Left renal pelvis (tissue), 4 donors: ENCODE measurements at places on chromosomes 1 and 21. TPM values are rescaled to one million over a fixed set of nuclear protein-coding genes. Genes with fewer than 3 reads are reported as not detected.

The RIPPLY3 gene
- polyA plus RNA-seq: 2.6 TPM

The OLIG2 gene
- not detected for polyA plus RNA-seq

The C1QB gene
- 9.0 TPM for polyA plus RNA-seq

The REG4 gene
- 1.1 TPM for polyA plus RNA-seq

The DSTYK gene
- 16.8 TPM for polyA plus RNA-seq

The LCE2B gene
- polyA plus RNA-seq: not detected

The CDC42BPA gene
- polyA plus RNA-seq: 36.1 TPM

The PADI2 gene
- polyA plus RNA-seq: 2.2 TPM

The KIAA1614 gene
- polyA plus RNA-seq: 9.8 TPM

The CFAP45 gene
- 4.1 TPM for polyA plus RNA-seq

The MLLT11 gene
- 27.4 TPM for polyA plus RNA-seq

The SH2D1B gene
- polyA plus RNA-seq: 0.19 TPM

The FCRL4 gene
- not detected for polyA plus RNA-seq

The DNAJC6 gene
- 6.0 TPM for polyA plus RNA-seq

The KCNT2 gene
- polyA plus RNA-seq: 8.0 TPM

The ETV3L gene
- polyA plus RNA-seq: 0.07 TPM

The TMEM82 gene
- polyA plus RNA-seq: 2.0 TPM

The ADORA3 gene
- polyA plus RNA-seq: 0.73 TPM

The TRIM17 gene
- 7.7 TPM for polyA plus RNA-seq

The NHLH1 gene
- polyA plus RNA-seq: 0.34 TPM

The PRUNE1 gene
- polyA plus RNA-seq: 47.8 TPM

The PKP1 gene
- polyA plus RNA-seq: 0.09 TPM

The PCBP3 gene
- 2.2 TPM for polyA plus RNA-seq

The FASLG gene
- polyA plus RNA-seq: 0.26 TPM

The AUNIP gene
- polyA plus RNA-seq: 2.8 TPM

The TENT5C gene
- polyA plus RNA-seq: 3.7 TPM

The SPRR5 gene
- not detected for polyA plus RNA-seq

The VSIG8 gene
- polyA plus RNA-seq: 0.76 TPM

The BLZF1 gene
- 27.0 TPM for polyA plus RNA-seq

The COL9A2 gene
- 10.7 TPM for polyA plus RNA-seq

The GJB4 gene
- polyA plus RNA-seq: 0.29 TPM

The LCE1F gene
- not detected for polyA plus RNA-seq

The SYT11 gene
- polyA plus RNA-seq: 24.3 TPM

The SLC6A9 gene
- polyA plus RNA-seq: 7.3 TPM

The CDCA8 gene
- polyA plus RNA-seq: 16.6 TPM

The CLDN17 gene
- not detected for polyA plus RNA-seq

The REN gene
- 71.6 TPM for polyA plus RNA-seq

The MNDA gene
- 3.3 TPM for polyA plus RNA-seq

The USP48 gene
- polyA plus RNA-seq: 75.3 TPM

The GPR153 gene
- 6.3 TPM for polyA plus RNA-seq
